Activated CD8-positive, alpha-beta T cell treated with anti-CD3 and anti-CD28 coated beads for 36 hours (primary cell): ENCODE measurements at places on chromosomes 3 and 15. TPM values are rescaled to one million over a fixed set of nuclear protein-coding genes. Genes with fewer than 3 reads are reported as not detected.

Gene TGM5
- 0.22 TPM for total RNA-seq

GRCh38 chr3:69058180-69058946 is 6.2 kb upstream of the TMF1 start:
- no peak overlapping the region for H3K4me3 ChIP-seq
- peaks cover 54% of the 10 kb centered on the region for H3K36me3 ChIP-seq
- DNase-seq, result no peak
- H3K27ac ChIP-seq, result peak overlapping the region; percentile 93
- no peaks in the 10 kb centered on the region for H3K27me3 ChIP-seq
- H3K4me1 ChIP-seq, result peaks cover 28% of the 10 kb centered on the region

GRCh38 chr3:59531066-59531745 is 481.4 kb upstream of the CFAP20DC start:
- no peak for DNase-seq

- H3K4me1 ChIP-seq, result peaks cover 8% of the 10 kb centered on the region
- no peaks in the 10 kb centered on the region for H3K36me3 ChIP-seq
- H3K27ac ChIP-seq, result no peak overlapping the region
These were observed 61.1 kb upstream of the ATP2B2 start for GRCh38 chr3:10566451-10566850.

DNA sequence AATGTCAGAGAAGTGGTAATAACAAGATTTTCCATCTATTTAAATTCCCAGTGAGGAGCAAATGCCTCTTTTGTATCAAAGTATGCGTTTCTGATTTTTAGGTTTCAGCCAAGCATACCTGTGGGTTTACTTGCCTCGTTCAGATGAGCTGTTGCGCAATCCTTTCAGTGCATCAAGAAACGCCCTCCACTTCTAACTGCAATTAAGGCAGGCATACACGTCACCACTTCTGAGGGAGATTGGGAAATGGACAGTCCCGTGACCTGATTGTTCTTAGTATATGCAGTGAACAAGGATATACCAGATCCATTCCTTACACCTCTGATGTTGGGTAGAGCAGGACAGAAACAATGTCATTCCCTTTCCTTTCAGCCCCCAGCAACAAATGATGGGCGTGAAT is 219.0 kb downstream of the ITPR1 start:
- no peak for DNase-seq
- peaks cover 41% of the 10 kb centered on the region for H3K36me3 ChIP-seq
- H3K4me3 ChIP-seq, result no peak overlapping the region
- no peaks in the 10 kb centered on the region for H3K27me3 ChIP-seq
- H3K27ac ChIP-seq, result no peak overlapping the region
- peaks cover 11% of the 10 kb centered on the region for H3K4me1 ChIP-seq

DNA sequence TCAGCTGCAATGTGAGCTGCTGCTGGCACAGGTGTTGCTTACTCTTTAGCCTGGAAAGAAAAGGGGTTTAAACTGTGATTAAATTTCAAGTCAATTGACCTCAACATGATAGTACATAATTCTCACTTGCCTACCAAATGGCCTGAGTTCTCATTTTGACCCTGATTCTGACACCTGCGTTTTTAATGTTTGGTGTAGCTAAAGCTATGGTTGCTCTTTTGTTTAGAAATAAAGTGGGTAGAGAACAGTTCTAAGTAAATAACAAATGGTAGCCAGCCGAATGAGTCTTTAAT is 100.8 kb upstream of the SOX2 start:
- no peak for DNase-seq
- no peaks in the 10 kb centered on the region for H3K36me3 ChIP-seq
- H3K4me1 ChIP-seq, result no peaks in the 10 kb centered on the region
- no peaks in the 10 kb centered on the region for H3K27me3 ChIP-seq

Gene MAPK6
- 42.2 TPM for total RNA-seq

DNA sequence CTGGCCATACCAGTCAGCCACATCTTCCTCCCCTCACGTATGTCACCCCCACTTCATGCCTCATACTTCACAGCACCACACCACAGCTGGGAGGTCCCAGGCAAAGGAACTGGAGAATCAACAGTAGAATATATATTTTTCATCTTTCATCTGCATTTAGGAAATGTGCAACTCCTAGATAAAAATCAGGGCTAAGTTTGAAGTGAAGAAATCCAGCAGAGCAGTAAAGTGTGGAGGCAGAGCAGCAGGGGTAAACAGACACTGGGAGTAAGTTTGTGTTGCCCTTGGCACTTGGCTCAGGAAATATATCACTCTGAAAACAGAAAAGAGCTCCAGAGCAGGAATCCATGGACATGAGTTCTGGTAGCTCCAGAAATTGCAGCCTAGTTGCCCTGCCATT is 2.8 kb upstream of the HERC1 start:
- DNase-seq, result no peak
- no peak overlapping the region for H3K4me3 ChIP-seq
- H3K27ac ChIP-seq, result no peak overlapping the region
- peaks cover 16% of the 10 kb centered on the region for H3K4me1 ChIP-seq

DNA sequence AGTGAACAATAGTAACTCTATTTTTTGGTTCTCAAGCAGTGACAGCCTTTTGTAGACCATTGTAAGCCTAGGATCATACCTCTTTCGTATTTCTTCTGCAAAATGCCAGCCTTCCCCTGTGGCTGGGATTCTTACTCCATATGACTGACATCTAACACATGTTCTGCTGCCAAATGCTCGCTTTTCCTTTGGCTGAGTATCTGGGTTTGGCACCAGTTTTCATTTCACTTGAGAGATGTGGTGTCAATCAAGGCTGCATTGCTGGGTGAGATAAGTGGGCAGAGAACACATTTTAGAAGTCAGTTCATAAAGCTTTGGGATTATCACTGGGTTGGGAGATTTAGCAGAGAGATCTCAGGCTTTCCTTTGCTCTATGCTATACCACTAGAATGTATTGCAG is 514.7 kb upstream of the SGO1 start:
- H3K4me3 ChIP-seq, result no peak overlapping the region
- H3K27ac ChIP-seq, result no peak overlapping the region
- no peaks in the 10 kb centered on the region for H3K27me3 ChIP-seq
- H3K36me3 ChIP-seq, result no peaks in the 10 kb centered on the region
- no peak for DNase-seq
- no peaks in the 10 kb centered on the region for H3K4me1 ChIP-seq

DNA sequence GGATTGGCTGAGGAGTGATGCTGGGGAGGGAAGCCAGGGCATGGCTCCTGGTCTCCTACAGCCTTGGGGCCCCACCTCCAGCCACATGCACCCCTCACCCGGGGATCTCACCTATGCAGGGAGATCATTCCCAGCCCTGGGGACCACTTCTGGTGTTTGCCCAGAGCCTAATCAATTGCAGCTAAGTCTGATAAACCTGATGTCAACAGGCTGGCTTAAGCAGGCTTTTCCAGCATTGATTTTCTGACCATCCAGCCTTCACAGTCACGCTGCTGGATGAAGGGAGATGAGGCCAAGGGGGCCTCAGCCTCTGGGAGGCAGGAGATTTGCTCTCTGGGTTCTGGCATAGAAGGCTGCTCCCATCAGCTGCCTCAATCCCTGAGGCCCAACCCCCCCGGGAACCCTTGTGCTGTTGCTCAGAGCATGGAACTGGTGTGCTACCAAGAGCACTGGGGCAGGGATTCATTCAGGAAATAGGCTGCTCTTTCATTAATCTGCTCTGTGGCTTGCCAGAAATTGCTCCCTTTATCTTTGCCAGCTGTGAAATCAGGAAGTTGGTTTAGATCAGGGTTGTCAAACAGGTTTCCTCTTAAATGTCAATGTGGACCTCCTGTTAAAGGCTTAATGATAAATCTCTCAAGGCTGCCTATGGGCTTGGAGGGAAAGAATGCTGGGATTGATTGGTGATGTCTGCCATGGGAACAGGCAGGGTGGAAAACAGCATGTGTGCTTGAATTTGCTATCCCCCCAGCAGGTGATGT is 19.0 kb downstream of the FAM3D start:
- H3K4me3 ChIP-seq, result no peak overlapping the region
- H3K36me3 ChIP-seq, result no peaks in the 10 kb centered on the region
- no peaks in the 10 kb centered on the region for H3K27me3 ChIP-seq
- no peaks in the 10 kb centered on the region for H3K4me1 ChIP-seq
- DNase-seq, result no peak

Gene HTR3E
- total RNA-seq, result not detected

GRCh38 chr3:52245322-52246263 is at the start of gene PPM1M:
Gene PPM1M (plus strand): TSS chr3:52245759. CDS start chr3:52245825, 66 bp downstream.
- peak within 1 kb of the TSS; percentile 95 for H3K27ac ChIP-seq
- H3K4me1 ChIP-seq, result peaks cover 78% of the 10 kb centered on the region
- peaks cover 78% of the 10 kb centered on the region for H3K36me3 ChIP-seq
- no peaks in the 10 kb centered on the region for H3K27me3 ChIP-seq
- H3K4me3 ChIP-seq, result peak within 1 kb of the TSS; percentile 94

DNA sequence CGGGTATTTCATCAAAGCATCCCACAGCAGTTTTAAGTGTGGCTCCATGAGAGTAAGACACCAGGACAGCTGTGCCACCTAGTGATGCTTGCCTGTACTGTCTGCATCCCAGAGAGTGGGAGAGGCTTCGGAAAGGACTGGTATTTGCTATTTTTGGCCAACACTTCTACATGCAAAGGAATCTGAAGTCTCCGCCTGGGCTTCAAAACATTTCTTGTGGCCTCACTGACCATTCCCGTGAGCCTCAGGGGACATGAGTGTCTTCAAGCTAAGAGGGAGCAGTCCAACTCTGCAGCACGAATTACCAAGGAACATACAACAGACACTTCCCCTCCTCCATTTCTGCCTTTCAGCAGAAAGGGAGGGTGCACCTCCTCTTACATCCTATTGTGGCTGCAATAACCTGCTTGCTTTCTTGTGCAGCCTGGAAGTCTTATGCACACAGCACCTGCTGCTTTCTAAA is 177.5 kb downstream of the RORA start:
- H3K4me1 ChIP-seq, result no peaks in the 10 kb centered on the region
- no peak overlapping the region for H3K4me3 ChIP-seq
- DNase-seq, result no peak
- H3K27ac ChIP-seq, result no peak overlapping the region

DNA sequence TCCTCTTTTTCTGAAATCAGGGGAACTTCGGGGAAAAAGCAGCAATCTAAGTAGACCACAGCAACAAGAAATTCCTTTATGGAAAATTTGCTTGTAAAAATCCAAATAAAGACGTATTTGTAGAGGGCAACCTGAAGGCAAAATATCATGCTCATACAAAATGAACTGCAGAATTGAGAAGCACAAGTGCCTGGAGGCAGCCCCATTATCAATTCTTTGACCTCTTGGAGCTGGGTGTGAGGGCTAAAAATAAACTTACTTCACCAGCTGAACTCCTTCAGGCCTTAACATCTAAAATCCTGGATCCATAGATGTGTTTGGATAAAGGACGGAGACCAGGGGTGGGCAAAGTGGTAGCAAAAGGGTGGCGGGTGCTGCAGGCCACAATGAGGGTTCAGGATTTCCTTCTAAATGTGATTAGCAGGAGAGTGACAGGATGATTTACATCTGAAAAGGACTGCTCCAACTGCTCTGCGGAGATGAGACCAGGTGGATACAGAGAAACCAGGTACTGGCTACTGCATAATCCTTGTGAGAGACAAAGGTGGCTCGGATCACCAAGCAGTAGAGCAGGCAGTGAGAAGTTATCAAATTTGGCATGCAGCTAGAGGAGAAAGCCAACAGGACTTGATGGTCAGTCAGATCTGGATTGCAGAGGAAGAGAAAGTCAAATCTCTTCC is 81.7 kb upstream of the TJP1 start:
- H3K27ac ChIP-seq, result no peak overlapping the region
- no peaks in the 10 kb centered on the region for H3K4me1 ChIP-seq

Gene PPM1L
- total RNA-seq, result 2.6 TPM

Gene GXYLT2
- total RNA-seq, result 0.92 TPM

GRCh38 chr3:33299395-33300081 is 22.3 kb downstream of the FBXL2 start:
- no peaks in the 10 kb centered on the region for H3K36me3 ChIP-seq
- H3K4me1 ChIP-seq, result no peaks in the 10 kb centered on the region
- DNase-seq, result no peak
- H3K4me3 ChIP-seq, result no peak overlapping the region
- H3K27me3 ChIP-seq, result no peaks in the 10 kb centered on the region
- no peak overlapping the region for H3K27ac ChIP-seq

DNA sequence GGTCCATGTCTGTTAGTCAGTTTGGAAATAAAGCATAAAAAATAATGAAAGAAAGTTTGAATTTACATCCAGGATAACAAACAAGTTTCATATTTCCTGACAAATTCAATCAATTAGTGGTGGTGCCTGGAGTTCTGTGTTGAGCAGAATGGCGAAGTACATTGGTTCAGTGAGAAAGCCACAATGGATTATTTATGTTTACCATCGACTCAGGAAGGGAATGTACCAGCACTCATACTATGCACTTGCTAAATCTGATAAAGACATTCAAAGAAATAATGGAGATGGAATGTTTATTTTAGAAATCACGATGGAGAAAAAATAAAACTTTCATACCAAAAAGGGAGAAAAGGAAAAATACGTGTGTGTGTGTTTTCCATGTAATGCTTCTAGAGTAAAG is 45.3 kb upstream of the MME start:
- no peak overlapping the region for H3K4me3 ChIP-seq
- no peaks in the 10 kb centered on the region for H3K36me3 ChIP-seq
- DNase-seq, result no peak
- H3K27me3 ChIP-seq, result no peaks in the 10 kb centered on the region
- no peak overlapping the region for H3K27ac ChIP-seq

GRCh38 chr3:162441716-162442115 is 945.1 kb downstream of the OTOL1 start:
- no peak for DNase-seq
- no peak overlapping the region for H3K4me3 ChIP-seq
- H3K27ac ChIP-seq, result no peak overlapping the region

DNA sequence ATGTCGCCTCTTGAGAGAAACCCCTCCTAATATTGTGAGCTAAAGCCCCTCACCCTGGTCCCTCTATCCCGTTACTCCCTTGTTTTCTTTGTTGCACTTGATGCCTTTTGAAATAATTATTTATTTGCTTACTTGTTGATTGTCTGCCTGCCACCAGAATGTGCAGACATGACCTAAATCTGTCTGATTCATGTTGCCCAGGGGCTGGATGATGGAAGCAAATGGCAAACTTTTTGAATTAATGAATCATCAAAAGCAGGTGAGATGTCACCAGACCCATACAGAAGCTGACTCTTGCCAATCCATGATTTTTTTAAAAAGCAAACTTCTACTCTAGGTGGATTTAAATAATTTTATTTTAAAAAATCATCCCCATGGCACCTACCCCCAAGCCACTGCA is 49.3 kb downstream of the GRIP2 start:
- no peak overlapping the region for H3K4me3 ChIP-seq
- H3K27me3 ChIP-seq, result no peaks in the 10 kb centered on the region
- H3K36me3 ChIP-seq, result peaks cover 3% of the 10 kb centered on the region
- DNase-seq, result no peak
- no peaks in the 10 kb centered on the region for H3K4me1 ChIP-seq
- peak overlapping the region; percentile 29 for H3K27ac ChIP-seq

- H3K27me3 ChIP-seq, result peaks cover 41% of the 10 kb centered on the region
- H3K4me1 ChIP-seq, result no peaks in the 10 kb centered on the region
- no peak for DNase-seq
- H3K36me3 ChIP-seq, result no peaks in the 10 kb centered on the region
- no peak overlapping the region for H3K27ac ChIP-seq
These were observed 2.3 kb downstream of the ACTC1 start for GRCh38 chr15:34793071-34793470.
